ENCODE measurements at places on chromosomes 12 and 14. TPM values are rescaled to one million over a fixed set of nuclear protein-coding genes. Genes with fewer than 3 reads are reported as not detected.

RAB21 gene
- 76.8 TPM for total RNA-seq

SRGAP1 gene
- 0.12 TPM for total RNA-seq

COCH gene
- 0.45 TPM for total RNA-seq

TMEM253 gene
- not detected for total RNA-seq

CMA1 gene
- total RNA-seq = not detected

LTA4H gene
- total RNA-seq = 106 TPM

BMP4 gene
- total RNA-seq = not detected

Measured in activated CD4-positive, alpha-beta memory T cell treated with anti-CD3 and anti-CD28 coated beads for 36 hours (primary cell).